ENCODE measurements at places on chromosomes 11 and 22.

DNA sequence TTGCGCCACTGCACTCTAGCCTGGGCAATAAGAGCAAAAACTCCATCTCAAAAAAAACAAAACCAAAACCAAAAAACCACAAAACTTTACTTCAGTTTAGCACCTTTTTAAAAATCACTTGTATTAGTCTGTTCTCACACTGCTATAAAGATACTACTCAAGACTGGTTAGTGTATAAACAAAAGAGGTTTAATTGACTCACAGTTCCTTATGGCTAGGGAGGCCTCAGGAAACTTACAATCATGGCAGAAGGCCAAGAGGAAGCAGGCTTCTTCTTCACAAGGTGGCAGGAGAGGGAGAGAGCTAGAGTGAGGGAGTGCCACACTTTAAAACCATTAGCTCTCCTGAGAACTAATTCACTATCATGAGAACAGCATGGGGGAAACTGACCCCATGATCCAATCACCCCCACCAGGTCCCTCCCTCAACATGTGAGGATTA, 261.3 kb downstream of the TMEM135 start:
- no peak for DNase-seq

- DNase-seq: no peak
Measured at GRCh38 chr11:115930886-115931547, 426.8 kb upstream of the CADM1 start.

DNA sequence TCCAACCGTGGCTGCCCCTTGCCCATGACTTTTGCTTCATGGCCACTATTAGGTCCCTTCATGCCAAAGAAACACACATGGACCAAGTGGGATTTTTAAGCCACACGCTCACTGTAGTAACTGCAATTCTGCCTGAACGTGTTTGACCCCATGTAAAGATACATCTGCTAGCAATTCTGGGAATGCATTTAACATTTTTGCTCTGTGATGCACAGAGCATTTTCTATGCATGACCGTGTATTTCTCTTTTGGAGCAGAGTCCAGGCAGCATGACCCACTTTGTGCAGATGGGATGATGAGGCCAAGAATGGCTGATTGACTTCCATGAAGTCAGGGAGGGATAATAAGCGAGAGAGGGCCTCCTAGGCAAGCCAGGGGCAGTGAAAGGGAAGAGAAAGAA, 108.5 kb downstream of the TP53I11 start:
- DNase-seq: no peak

GRCh38 chr11:97537407-97538150, 1147.8 kb downstream of the JRKL start:
- no peak for DNase-seq

GRCh38 chr11:47583844-47584243, 2.6 kb upstream of the FAM180B start:
- no peak for DNase-seq

GRCh38 chr11:125465701-125466100, 30.4 kb downstream of the FEZ1 start:
- no peak for DNase-seq

DNA sequence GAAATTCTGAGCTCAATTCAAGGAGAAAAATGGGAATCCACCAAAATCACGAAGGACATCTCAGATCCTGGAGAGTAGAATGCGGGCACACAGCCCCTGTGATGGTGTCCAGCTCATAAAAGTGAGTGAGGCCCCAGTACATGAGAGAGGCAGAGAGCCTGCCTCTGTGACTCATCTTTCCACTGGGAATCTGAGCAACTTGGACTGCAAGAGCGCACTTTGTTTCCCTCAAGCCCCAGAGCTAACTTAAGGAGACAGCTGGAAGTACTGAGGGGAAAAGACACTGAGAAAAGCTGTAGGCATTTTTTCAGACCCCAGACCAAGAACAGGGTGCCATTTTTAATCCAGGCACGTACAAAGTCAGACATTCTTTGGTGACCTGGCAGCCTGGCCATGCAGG, 273.7 kb downstream of the C11orf87 start:
- DNase-seq: no peak

- no peak for DNase-seq
Measured at GRCh38 chr11:27663326-27663725, 36.9 kb downstream of the BDNF start.

DNA sequence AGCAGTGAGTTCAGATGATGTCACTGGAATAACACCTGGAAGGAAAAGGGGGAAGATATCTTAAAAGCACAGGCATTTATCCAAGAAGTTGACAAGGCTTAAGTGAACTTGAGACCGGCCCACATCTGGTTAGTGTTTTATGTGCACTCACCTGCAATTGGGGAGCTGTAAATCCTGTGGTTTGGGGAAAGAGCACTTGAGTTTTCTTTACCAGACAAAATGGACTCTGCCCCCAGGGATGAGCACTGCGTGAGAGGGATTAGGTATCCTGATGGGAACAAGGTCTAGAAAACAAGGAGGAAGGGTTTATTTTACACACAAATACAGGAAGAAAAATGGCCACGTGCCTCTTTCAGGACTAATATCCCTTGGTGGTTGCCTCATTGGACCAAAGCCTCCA, 15.2 kb downstream of the E2F8 start:
- no peak for DNase-seq

DNA sequence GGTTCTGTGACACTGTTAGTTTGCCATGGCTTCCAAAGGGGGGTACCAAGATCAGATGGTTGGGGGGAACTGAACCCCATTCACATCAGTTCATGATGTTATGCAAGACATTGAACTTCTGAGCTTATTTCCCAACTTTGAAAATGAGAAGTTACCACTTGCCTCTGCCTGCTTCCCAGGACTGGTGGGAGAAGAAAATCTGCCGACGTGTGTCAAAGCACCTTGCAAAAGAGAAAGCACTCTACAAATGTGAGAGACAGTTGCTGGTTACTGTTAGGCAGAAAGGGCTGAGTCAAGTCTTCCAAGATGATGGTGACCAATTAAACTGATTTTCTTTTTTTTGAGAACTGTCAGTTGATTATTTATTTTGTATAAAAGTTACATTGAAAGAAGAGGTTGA, 45.6 kb downstream of the SMCO4 start:
- no peak for DNase-seq

- DNase-seq: no peak
Measured at GRCh38 chr11:122779047-122779629, 59.2 kb upstream of the CRTAM start.

- no peak for DNase-seq
Measured at GRCh38 chr11:75342231-75342918, 9.1 kb downstream of the ARRB1 start.

DNA sequence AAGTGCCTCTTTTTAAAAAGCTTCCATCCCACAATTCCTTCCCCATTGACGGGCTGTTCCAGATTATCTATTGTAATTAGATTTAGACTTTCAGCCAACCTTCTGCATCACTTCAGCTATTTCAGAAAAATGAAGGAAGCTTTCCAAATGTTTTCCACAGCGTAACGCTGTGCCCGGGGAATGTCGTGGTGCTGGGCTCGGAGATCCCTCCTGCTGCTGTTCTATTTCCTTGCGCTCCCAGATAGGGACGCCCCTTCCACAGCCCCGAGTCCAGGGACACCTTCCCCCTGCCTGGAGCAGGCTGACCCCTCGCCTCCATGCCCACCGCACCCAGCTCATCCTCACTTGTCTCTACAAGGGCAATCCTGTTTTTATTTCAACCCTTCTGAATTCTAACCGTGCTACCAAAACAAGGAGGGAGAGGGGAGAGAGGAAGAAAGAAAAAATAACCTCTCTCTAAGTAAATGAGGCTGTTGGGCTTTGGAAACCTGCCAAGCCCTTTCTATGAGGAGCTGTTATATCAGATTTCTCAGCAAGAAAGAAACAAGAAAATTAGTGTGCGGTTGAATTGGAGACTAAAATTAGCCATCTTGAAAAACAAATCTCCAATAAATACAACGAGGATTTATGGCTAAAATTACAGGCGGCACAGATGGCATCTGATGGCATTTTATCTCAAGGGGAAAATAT, 366.9 kb downstream of the BRD1 start:
- no peak for DNase-seq

DNA sequence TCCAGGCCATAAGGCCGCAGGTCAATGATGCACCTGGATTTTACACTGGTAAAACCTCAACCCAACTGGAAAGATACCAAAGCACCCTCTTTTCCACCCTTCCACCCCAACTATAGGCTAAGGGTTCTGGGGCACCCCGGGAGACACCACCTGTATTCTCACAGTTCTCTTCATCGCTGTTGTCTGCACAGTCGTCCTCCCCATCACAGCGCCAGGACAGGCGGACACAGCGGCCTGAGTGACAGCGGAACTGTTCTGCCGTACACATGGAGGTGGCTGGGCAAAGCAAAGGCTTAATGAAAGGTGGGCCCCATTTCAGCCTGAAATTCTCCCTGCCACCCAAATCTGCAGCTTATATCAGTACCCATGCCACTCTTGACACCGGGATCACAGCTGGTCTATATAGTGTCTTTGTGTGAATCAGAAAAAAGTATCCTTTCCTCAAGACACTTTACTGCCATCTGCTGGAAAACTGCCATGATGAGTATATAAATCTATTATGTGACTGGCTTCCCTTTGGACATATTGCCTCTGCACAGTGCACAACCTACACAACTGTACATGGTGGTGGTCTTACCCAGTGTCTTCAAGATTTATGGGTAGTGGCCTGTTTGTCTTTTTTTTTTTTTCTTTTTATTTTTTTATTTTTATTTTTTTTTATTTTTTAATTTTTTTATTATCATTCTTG, 21.5 kb downstream of the LRP4 start:
- no peak for DNase-seq

DNA sequence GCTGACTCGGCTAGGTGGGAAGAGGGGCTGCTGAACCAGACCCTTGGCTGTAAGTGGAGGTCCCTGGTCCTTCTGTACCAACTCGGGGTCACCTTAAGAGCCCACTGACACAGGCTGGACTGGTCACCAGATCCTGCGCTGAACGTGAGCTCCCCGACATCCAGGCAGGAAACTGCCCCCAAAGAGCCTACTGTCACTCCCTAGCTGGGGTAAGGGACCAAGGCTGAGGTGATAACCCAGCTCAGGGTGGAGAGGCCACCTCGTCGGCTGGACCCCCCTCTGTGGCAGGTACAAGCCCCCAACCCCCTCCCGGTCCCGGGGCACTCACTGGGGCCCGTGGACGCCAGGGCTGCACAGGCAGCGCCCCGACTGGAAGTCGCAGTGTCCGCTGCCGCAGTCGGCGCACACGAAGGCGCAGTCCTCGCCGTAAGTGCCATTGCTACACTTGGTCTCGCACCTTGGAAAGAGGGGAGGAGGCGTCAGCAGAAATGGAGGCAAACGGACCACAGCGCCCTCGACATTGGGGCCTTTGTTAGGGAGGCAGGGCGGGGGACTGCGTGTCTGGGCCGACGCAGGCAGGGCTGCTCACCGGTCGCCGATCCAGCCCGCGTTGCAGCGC, 7.4 kb downstream of the SCARF2 start:
- no peak for DNase-seq

- DNase-seq: peak; percentile 13
Measured at GRCh38 chr11:8342821-8343681, 79.4 kb upstream of the LMO1 start.

DNA sequence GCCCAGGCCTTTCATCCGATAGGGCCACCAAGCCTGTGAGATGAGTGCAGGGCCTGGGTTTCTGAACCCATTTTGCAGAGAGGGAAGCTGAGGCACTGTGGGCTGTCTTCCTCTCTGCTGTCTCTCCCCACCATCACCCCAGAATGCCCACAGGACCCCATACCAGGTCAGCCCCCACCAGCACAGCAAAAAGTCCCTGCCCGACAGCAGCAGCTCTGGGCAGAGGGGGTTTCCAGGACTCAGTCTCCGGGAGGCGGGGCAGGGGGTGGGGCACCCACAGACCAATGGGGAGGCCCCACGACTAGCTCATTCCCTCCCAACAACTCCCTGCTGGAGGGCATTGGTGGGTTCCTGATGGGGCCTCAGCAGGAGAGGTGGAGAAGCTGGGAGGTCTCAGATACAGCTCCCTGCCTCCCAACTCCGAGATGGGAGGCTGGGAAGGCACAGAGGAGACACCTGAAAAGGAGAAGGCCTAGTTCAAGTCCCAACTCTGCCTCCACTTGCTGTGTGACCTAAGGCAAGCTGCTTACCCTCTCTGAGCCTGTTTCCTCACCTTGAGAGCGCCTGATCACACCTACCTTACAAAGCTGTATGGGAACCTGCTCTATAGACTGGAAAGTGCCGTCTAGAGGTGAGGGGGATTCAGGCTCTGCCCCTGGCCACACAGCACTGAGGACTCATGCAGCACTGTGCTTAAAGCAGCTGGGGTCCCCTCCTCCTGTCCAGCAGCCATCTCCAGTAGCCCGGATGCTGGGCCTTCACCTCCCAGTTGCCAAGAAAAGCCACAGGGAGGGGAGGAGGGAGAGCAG, 3.5 kb downstream of the CBX7 start:
- DNase-seq: peak; percentile 57

DNA sequence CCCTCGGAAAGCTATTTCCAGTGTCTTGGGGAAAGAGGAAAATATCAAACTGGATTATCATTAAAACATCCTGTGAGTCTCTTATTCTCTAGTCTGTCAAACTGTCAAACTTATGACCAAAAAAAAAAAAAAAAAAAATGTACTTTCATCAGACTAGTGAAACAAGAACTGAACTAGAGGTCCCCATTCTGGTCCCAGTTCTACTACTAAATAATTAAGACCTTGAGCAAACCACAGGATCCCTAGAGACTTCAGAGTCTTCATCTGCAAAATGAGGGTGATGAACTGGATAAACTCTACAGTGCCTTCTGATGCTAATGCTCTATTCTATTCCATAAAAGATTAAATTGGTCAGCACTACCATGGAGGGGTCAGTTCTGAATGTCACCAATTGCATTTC, 105.8 kb downstream of the SERGEF start:
- DNase-seq: no peak

DNA sequence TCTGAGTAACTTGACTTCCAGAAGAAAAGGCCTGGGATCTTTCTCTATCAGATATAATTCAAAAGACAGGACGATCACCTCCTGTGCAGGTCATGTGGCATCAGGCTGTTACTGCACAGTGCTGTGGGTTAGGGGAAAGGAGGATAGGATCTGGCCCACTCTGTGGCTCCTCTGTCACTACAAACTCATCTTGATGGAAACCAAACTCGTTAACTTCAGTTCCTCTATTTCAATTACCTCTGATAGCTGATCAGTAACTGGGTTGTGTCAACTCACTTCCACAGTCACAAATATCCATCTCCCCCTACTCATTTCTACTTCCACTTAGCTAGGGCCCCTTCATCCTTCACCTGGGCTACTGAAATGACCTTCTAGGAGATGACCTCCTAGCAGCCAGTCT, 95.2 kb downstream of the RCN1 start:
- DNase-seq: no peak

- no peak for DNase-seq
Measured at GRCh38 chr11:11786234-11786633, 55.5 kb upstream of the USP47 start.

DNA sequence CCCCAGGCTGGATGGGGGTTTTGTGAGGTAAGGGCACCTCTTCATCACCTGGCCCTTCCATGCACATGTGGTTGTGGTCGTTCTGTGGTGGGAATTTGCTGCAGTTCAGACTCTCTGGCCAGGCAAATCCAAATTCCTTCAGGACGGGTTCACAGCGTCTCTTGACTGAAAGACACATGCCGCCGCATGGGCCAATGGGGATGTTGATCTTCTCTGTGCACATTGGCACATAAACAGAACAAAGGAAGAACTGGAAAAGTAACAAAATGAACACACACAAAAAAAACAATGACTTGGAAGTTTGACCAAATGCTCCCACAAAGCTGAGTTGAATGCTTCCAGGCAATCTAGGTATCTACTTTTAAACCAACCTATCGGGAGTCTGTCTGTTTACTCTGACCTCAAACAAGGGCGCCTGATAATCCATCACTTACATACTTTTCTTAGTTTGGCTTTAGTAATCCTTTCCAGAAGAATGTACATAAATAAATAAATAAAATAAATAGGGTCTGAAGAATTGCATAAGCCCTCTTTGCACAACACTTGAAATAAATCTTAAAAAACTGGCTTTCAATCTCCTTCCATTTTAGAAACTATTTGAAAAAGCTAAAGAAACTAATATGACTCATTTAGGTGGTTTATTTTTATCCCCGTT, 2.8 kb downstream of the FZD4 start:
- DNase-seq: no peak
